HEK293T (cell line): ENCODE measurements at places on chromosomes 12 and 14.

- no peak for DNase-seq
Measured at GRCh38 chr12:79374545-79374944, 316.2 kb downstream of the PAWR start.

DNA sequence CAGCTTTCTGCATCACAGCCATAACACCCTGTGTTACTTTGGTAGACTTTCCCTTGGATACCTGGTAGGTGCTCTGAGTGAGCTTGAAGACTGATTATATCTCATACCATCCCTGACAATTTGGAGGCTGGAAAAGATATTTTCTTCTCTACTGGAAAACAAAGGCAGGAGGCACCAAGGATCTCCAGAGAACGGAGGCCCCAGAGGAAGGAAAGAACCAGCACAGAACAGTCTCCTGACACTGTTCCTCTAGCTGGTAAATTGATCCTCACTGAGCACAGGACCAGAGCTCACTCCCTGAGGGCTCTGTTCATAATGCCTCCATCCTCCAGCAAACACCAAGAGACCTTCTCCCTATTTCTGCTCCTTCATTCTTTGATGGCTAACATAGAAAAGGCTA, at the start of gene OR11G2:
TSS of gene OR11G2 (plus strand) at position 301 of the 400 bp plus-strand sequence. CDS start 6,542 bp downstream, outside the sequence.
- DNase-seq = no peak

DNA sequence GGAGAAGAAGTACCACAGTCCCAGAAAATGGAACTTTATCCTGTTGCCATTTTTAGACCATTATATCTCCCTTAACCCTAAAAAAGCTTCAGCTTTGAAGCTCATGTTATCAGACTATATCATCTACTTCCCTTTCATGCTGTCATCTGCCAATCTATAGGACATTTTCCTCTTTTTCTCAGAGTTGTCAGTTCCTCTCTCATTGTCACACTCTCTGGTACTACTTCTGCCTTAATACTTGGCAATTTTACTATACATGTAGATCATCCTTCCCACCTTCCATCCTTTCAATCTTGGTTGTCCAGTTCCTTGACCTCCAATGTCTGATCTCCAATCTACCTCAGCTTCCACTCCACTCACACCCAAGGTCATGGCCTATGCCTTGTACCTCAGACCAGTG, 57.4 kb downstream of the SLC15A5 start:
- no peak for DNase-seq

GRCh38 chr14:59274991-59275391, 86.5 kb downstream of the DAAM1 start:
- no peak for DNase-seq

DNA sequence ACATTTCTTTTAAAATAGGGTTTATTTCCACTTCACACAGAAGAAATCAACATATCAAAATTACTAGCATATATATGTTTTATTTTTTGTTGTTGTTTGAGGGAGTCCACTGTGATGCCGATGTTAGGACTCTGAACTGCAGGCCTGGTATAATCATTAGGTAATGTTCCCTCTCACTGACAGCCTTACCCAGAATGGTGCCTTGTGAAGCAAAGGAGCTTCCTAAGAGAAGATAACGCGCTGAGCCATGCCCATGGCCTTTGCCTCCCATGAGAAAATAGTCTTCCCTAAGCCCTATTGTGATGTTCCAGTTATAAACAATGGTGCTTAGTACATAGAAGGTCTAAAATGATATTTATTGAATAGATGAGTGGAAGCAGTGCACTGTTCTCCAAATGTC, 12.0 kb downstream of the GNG2 start:
- no peak for DNase-seq

- no peak for DNase-seq
Measured at GRCh38 chr12:72586456-72586855, 314.3 kb downstream of the TRHDE start.

GRCh38 chr12:84912198-84913128, at the start of gene SLC6A15:
Gene SLC6A15, minus strand, starts transcription at chr12:84912799. Its CDS starts 20,679 bp downstream, at chr12:84892120.
- peak; percentile 82 for DNase-seq

DNA sequence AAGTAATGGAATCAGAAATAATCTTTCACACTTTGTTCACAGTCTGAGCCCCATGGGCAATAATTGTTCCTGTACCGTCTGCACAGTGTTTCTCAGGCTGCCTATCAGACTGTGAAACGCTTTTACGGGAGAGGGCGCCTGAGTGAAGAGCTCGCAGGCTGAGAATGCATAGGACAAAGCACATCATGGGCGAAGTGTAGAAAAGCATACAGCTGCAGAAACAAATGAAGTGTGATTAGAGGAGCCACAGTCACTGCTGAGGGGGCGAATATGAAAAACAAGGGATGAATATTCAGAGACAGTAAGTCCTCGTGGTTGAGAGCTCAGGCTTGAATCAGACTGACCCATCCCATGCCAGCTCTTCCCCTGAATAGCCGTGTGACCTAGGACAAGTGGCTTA, 438.4 kb upstream of the DCN start:
- peak; percentile 8 for DNase-seq

DNA sequence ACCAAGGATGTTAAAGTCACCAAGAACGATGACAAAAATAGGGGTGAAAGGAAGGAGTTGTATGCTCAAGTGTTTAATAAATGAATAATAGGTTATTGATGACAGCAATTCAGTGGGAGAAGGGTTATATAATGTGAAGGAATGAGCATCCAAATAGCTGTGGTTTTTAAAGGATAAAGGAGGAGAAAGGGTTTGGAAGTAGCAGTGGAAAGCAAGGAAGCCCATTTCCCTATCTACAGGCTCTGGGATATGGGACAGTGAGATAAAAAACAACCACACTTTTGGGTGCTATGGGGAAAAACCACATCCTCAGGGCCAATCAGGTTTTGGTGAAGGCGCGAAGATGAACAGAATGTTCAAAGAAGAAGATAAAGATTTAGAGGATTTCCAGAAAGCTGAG, 258.6 kb downstream of the ZFP36L1 start:
- no peak for DNase-seq

DNA sequence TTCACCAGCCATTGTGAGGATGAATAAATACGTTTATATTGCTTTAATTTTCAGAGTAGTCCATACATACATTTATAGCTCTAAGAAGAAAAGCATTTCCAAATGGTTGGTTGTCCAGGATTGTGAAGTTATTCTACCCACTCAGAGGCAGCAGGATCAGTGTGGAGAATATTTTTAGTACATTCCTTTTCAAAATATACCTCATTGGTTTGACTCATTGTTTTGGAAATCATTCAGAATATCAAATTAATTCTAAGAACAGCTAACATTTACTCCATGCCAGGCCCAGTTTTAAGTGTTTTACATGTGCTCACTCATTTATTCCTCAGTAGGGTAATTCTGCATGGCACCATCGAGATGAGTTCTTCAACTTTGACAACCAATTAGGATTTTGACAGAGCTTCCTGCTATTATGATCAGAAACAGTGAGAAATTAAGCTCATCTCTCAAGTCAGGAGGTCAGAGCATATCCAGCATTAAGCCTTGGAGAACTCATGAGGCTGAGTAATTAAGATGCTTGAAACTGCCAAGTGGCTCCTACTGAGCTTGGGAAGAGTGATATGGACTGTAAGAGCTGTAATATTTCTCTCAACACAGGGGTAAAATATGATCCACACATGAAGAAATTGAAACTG, 153.3 kb upstream of the CLEC14A start:
- DNase-seq = no peak

DNA sequence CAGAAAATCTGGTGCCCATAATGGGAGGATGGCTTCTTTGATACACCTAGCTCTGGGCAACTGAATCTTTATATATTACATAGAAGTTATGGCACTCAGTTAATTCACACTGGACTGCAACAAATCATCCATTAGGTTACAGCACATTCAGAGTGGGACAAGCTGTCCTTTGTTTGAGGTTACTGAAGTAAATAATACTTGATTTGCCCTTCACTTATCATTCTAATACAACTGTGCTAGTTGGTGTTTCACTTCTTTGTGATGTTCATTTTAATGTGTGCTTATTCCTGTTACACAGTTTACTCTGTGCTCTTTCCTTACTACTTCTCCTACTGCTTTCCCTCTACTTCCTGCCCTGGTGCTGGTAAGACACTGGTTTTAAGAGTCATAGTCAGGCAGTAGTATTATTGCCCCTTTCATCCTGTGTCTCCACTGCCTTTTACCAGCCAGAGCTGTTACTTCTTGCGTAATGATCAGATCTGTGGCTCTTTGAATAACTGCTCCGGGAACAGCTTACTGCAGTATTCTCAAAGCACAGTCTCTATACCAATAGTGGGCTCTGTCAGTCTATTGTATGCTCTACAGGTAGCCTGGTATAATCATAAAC, 36.4 kb upstream of the GXYLT1 start:
- no peak for DNase-seq

DNA sequence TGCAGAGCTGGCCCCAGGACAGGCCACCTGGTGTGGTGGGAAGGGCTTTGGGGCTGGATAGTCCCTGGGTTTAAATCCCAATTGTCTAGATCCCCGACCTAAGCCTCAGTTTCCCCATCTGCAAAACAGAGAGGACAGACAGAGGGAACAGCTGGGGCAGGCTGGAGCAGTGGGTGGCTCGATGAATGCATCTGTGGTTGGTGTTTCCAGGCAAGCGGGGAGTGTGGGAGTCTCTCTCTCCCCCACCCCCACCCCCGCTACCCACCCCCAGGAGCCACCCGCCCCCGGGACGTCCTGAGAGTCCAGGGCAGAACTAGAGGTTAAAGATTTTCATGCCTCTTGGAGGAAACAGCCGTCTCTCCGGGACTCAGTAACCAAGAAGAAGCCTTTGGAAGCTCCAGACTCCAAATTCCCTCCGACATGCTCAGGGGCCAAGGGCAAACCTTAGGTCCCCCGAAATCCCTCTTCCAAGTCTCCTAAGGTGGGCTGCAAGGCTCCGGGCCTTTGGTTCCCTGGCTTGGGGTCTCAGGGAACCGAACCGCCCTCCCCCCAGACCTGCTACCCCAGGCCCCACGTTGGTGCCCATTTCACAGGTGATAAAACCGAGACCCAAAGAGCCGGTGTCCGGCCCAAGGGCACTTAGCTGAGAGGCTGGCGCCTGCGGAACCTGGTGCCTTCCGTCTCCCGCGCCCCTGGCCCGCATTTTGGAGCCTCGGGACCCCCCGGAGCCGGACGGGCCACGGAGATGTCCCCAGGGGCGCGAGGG, 474 bp downstream of the TRPV4 start:
- DNase-seq = no peak

DNA sequence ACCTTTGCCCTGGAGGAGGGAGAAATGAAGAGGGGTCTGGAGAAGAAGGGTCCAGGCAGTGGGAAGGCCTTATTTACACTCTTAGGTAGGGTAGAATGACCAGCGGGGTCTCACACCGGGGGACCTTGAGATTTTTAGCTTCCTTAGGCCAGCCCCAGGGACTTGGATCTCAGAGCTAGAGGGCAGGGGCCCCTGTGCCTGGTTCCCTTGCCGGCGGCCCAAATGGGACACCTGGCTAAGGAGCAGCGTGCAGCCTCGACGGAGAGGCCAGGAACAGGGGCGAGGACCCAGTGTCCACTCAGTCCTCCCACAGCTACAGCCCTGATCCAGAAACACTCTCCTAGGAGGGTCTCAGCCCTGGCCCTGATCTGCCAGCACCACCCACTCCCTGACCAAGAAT, 41.8 kb downstream of the DIO3 start:
- no peak for DNase-seq

- peak; percentile 55 for DNase-seq
Measured at GRCh38 chr14:100587086-100587762, at the start of gene BEGAIN. Gene BEGAIN, minus strand, starts transcription at chr14:100587417. Its CDS starts 127 bp downstream, at chr14:100587290.

GRCh38 chr14:93114713-93115068, 1.0 kb downstream of the ITPK1 start:
- DNase-seq = no peak

GRCh38 chr14:89973234-89973823, 17.6 kb downstream of the TDP1 start:
- DNase-seq = peak; percentile 72

DNA sequence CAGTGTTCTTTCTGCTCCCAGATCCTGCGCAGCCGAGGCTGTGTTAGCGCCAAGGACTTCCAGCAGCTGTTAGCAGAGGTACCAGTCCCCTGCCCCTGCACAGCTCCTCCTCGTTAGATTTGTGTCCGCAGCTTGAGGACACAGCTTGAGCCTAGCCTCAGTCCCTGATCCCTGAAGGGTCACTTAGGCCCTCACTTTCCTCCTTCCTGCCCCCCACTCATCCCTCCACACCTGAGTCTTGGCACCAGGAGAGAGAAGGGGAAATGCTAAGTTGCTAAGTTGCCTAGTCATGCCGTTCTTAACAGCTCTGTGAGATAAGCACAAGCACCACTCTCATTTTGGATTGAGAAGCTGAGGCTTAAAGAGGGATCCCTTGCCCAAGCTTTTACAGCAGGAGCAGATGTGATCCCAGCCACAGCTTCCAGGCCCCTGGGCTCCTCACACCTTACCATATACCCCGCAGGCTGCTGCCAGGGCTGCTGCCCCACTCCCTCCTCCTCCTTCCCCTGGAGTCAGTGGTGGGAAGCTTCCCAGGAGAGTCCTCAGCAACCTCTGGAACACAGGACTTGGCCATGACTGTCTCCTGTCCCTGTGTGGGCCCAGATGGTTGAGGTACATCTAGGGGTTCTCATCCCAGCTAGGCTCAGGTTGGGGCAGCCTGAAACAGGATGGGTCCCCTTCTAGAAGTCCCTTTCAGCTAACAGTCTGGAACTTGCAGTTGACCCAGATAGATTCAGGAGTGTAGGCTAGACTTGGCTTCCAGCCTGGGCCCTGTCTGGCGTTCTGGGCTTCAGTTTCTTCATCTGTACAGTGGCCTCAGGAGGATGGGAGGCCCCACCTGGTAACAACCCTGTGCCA, 975 bp downstream of the OGFOD2 start:
- no peak for DNase-seq

DNA sequence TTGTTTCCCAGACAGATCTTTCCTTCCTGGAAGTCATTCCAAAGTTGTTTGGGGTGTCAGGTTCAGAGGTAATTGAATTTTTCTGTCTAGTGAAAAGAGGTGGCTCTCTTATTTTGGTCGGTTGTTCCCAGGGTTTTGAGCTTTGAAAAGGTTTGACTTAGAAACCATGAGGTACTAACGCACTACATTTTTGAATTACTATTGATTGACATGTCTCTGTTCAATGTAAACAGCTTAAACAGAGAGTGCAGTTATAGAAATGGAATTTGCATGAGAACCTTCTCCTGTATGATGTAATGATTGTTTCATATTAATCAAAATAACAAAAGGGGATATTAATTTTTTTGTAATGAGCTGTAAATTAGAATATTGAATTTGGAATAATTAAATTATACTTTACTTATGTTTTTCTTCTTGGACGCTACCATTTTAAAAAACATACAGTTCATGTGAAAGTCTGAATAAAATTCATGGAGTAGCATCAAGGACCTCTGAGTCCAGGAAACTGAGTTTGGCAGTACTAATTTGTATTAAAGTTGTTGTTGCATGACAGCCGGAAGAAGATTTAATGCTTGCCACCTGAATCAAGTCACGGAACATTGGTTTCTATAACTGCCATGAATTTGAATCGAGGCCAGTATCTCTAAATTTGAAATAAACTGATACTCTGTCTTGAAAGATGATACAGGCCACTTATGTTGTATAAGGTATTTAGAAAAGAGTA, 41.7 kb downstream of the NPAS3 start:
- no peak for DNase-seq

GRCh38 chr14:26074892-26075291, 522.9 kb downstream of the NOVA1 start:
- DNase-seq = no peak

DNA sequence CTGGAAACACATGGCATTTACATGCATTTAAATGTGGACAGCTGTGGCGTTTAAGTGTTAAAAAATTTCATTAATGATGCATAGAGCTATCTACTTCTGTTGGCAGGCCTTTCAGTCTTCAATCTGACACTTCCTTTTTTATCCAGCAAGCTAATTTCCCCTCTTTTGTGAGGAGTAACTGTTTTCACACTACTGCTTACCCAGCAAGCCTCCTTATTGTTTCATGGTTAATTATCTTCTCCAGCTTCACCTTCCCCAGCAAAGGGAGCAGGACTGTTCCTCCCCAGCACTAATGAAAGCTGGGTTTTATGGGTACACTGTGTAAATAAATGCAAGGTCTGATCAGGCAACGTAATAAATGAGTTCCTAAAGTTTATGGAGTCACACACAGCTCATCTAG, 129.4 kb upstream of the NPAS3 start:
- DNase-seq = no peak
